Fibroblast of gingiva (primary cell): ENCODE measurements at places on chromosomes 11 and 22.

- DNase-seq: no peak
These were observed 9.5 kb upstream of the DGKZ start for GRCh38 chr11:46337626-46338345.

DNA sequence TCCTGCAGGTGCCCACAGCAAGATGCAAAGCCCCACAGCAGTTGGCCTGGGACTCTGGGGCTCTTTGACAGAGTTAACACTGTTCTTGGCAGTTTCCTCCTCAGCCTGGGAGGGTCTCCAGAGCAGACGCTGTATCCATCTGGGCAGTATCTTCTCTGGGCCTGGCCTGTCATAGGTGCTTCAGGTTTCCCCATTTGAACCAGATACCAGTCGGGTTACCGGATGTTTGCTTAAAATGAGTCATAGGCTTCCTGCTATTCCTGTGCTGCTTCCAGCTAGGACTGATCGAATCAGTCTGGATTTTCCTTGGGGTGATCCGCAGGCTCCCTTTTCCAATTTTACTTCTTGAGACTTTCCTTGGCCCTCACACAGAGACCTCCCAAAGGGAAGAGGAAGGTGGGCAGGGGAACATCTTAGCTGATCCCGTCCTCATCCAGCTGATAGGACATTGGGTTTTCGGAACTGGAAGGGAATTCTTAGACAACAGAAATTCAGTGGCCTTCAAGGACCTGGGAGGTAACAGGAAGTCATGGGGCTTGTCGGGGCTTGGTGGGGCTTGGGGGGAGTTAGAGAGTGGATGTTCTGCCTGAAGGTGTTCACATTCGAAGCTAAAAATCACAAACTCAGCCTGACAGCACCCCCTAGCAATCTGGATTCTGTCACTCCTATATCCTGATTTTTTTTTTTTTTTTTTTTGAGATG, 2.4 kb upstream of the RANGAP1 start:
- peak; percentile 60 for DNase-seq

GRCh38 chr11:122769126-122769780, 69.0 kb upstream of the CRTAM start:
- DNase-seq: no peak

DNA sequence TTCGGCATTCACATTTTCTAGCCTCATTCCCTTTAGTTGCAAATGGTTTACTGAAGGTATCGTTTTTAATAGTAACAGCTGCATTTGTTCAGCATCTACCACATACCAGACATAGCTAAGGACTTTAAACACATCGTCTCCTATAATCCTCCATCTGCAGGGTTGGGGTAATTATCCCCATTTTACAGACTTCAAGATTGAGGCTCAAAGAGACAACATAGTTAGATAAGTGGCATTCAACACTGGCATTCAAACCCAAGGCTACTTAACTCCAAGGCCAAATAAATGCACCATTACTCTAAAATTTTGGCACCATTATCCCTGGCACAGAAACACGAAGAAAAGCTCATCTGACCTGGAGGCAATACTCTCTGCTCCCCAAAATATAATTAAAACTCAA, 28.5 kb downstream of the SMCO4 start:
- no peak for DNase-seq

DNA sequence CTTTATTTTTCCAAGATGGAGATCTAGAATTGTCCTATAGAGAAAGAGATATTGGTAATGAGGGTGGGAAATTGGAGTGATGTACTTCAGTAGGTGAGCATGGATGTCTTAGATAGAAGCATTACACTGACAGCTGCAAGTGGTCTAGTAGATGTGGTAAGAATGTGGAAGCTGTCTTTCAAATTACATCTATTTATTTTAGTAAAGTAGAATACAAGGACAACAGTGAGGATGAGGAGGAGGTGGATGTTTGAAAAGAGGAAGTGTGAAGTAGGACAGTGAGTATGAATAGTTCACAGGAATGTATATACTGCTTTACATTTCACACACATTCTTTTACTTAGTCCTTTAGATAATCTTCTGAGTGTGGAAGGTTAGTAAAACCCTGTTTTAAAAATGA, 64.2 kb downstream of the HIPK3 start:
- no peak for DNase-seq

DNA sequence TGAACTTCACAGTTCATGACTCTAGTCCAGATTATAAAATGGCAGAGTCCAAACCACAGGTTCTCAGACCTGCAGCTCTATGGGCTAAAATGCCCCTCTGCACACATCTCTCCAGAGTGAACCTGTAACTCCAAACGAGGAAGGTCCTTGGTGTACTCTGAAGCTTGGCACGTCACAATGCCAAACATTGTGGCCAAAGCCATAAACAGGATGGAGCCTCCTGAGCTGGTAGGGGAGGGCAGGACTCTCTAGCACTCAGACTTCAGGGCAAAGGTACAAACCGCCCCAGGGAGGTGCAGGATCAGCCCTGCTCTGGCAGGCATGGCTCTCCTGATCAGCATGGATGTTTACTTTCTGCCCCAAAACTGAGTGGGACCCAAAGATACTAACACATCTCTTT, 2.3 kb downstream of the SCUBE2 start:
- no peak for DNase-seq

GRCh38 chr11:35077709-35078469, 61.1 kb upstream of the CD44 start:
- no peak for DNase-seq

DNA sequence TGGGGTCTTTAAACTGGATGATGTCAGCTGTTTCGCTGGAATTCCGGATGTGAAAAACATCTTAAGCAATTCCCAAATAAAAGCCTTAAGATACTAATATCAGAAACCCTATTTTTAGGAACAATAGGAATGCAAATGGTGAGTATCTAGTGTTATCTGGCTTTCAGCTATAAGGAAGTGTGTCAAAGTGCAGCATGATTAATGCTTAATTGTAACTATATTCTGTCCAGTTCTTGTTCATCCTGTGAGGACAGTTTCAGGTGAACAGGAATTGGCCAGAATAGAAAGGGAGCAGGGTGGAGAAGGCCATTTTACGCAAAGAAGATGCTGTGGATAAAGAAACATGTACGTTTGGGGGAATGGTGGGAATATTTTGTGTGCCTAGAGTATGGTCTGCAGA, 108.2 kb downstream of the RASSF10 start:
- DNase-seq: no peak

- DNase-seq: peak; percentile 88
These were observed 54.6 kb upstream of the CHRM4 start for GRCh38 chr11:46445920-46446771.

DNA sequence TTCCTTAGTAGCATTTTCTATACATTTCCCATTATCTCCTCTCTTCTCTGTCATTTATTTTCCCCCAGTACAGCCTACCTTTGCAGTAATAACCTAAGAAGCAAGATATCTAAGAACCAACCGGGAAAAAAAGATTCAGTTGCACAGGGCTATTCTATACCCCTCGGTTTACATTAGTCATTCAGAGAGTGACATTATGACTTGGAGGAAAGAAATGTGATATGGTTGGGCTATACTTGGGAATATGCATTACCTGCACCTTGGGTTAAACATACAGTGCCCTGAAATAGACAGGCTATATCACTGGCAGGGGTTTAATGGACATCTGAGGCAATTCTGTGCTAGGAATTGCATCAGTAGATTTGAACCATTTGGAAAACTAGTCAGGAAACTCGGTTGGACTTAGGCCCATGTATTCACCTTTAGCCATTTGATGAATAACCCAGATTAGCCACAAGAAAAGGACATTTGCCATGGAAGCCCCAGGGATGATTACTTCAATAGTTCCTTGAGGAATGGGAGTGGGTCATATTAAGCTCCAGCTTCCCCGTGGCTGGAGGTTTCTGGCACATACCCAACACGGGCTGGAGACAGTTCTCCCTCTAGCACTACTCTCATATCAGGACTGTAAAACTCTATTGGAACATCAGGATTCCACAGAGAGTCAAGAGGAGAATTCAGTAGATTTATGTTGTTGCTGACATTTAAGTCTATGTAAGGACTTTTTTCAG, 973.2 kb downstream of the NTM start:
- DNase-seq: no peak

DNA sequence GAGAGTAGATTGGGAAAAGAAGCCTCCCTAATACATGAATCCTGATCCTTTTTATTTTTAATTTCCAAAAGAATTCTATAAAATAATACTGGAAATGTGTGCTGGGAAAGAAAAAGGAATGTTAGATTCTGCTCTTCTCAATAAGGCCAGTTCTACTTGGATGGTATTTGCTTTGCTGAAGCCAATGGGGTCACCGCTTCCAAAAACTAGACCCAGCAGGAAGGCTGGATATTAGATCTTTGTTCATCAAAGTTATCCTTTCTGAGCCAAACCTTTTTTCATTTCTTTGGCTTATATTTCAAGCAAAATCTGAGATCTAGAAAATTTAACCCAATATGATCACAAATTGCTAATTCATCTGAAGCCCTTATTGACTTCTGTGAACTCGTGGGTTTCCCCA, 41.4 kb downstream of the SCUBE2 start:
- no peak for DNase-seq

DNA sequence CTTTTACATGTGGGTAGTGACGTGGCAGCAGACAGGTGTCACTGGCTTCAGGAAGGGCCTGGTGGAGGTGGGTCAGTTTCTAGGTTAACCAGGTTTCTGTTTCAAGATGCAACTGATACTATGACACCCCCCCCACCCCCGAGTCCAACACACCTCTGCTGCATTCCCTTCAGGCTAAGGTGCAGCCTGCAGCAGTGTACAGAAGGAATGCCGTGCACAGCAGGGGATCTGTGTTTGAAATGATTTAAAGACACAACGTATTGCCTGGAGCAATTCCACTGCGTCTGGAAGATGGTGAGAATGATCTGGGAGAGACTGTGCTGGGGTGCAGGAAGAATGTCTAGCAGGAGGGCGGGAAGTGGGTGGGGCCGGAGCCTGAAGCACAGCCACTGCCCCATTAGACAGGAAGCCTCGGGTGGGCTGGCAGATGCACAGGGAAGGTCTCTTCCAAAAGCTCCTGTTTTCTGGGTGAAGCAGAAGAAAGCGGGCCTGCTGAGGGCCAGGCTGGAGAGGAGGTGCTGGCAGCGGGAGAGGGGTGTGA, 11.9 kb upstream of the TESMIN start:
- no peak for DNase-seq

GRCh38 chr11:68354148-68354872, 41.9 kb downstream of the LRP5 start:
- peak; percentile 94 for DNase-seq

- DNase-seq: no peak
These were observed 244.1 kb downstream of the KIRREL3 start for GRCh38 chr11:126756421-126756820.

DNA sequence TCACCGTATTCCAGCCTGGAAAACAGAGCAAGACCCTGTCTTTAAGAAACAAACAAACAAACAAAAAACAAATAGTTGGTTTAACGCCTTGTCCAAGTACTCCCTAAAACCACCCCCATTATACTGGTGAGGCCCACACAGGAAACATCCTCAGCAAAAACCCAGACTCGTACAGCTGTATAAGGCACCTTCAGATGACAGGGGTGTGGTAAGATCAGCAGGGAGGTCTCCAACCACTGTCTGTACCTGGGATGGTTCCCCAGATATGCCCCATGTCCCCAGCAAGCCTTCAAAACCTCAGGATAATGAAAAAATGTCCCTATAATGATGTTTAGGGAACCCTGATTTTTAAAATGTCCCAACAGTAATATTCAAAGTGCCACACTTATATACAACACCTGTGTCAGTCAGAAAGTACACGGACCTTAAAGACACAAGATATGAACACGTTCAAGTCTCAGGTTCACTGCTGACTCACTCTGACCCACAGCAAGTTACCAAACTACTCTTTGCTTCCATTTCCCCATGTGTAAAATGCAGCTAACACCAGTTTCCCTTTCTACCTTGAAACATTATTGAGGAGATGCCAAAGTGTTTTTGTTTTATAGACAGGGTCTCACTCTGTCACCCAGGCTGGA, 9.3 kb downstream of the SF3A1 start:
- DNase-seq: no peak

GRCh38 chr22:50556703-50557102, 6.0 kb downstream of the SYCE3 start:
- DNase-seq: no peak

GRCh38 chr22:40594924-40595323, 41.6 kb downstream of the MRTFA start:
- no peak for DNase-seq

DNA sequence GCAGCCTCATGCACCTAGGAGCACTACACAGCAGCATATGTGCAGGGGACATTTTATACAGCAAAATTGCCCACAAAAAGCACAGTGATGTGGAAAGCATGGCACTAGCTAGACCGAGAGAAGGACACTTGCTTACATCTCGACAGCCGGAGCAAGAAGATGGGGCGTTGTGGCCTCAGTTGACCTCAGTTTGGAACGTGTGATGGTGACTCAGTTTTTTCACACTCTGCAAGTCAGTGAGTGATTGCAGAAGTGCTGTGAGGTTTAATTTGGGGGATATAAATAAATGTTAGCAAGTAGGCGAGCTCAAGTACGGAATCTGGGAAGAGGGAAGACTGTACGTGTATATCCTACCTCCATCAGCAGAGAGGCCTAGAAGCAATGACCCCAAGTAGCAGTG, 23.3 kb downstream of the LRP5 start:
- no peak for DNase-seq

DNA sequence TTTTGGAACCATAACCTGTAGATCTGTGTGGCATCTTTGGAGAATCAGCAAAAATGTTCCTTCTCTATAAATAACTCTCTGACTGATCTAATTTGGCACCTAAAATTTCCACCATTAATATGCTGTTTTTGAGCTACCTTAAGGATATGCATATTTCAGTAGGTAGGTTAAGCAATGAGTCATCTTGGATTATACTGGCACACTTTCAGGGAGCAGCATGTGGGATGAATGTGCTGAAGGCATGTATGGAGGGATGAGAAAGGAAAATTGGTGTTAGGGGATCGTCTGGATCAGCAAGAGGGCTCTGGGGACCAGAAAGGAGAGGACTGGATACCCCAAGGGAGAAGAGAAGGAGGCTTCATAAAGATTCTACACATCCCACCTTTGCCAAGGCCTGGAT, 44.6 kb upstream of the ELF5 start:
- DNase-seq: no peak

DNA sequence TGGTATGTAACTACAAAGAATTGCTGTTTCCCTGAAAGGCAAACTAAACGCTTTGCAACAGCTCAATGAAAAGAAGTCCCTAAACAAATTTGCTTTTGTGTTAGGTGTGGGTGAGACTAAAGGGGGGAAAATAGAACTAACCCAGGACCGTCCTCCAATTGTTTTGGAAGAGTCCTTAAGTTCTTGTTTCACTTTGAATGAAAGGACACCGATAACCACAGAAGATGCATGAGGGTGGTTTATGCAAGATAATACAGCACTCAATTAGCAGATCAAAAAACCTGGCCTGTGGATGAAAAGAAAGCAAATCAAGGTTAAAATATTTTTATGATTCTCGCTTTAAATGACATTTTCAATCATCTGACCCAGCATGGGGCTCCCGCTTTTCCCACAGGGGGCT, 304.5 kb upstream of the SYN3 start:
- no peak for DNase-seq

GRCh38 chr22:29319072-29319471, 3.6 kb upstream of the RASL10A start:
- no peak for DNase-seq

DNA sequence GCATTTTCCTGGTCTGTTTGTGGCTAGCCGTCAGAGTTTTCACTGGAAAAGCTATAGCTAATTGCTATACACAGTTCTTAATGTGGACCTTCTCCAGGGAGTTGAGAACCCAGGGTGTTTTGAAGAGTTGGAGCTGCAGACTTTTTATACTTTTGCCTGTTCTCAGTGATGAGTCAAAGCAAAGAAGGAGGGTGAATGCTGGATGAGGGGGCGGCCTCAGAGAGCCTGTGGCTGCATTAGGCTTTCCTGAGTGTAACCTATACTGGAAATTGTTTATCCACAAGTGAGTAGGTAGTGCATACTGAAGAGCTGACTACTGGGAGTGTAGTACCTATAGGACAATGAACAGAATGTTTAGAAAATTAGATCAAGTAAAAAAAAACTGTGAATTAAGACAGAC, 79.7 kb upstream of the HORMAD2 start:
- DNase-seq: no peak
